ENCODE measurements at places on chromosomes 3 and 15.

DNA sequence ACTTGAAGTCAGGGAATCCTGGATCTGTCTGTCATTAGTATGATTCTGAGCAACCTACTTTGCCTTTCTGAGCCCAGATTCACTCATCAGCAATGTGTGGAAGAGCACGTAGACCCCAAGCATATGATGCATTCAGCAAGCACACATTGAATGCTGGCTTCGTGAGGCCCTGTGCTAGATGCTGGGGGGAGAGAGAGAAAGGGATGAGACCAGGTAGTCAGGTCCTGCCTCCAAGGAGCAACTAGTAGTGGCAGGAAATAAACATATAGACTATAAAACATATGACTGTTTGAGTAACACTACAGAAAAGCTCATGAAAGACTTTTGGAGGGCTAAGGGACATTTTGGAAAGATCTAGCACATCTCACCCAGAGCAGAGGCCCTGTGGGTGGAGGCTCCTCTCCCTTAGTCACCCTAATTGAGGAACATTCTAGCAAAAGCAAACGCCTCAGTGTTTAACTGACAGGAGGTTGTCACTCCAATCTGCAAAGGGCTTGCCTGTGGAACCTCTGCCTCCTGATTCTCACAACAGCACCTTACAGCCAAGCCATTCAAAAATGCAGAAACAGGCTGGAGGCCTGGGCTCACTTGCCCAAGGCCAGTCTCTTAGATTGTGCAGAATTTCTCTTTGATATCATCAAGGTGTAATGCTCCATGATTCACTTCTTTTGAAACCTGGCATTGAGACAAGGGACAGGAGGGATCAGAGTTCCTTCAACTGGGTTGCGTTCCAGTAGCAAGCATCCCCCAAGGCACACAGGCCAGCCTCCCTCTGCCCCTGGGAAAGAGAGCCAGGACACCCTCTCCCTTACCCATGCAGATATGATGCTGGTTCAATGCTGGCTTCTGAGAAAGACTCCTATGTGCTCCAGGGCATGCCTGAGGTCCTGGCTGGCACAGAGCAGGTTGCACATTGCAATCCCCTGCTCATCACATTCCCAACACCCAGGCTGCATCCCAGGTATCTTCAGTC lies 26.1 kb downstream of the STARD5 start:
- DNase-seq: peak; percentile 73

- no peak for DNase-seq
Observed at GRCh38 chr3:5531741-5532290, 344.3 kb downstream of the EDEM1 start.

- DNase-seq: peak; percentile 10
Observed at GRCh38 chr3:44555723-44556122, 730 bp downstream of the ZKSCAN7 start.

GRCh38 chr15:101579631-101580163 lies 72.5 kb downstream of the TM2D3 start:
- no peak for DNase-seq

DNA sequence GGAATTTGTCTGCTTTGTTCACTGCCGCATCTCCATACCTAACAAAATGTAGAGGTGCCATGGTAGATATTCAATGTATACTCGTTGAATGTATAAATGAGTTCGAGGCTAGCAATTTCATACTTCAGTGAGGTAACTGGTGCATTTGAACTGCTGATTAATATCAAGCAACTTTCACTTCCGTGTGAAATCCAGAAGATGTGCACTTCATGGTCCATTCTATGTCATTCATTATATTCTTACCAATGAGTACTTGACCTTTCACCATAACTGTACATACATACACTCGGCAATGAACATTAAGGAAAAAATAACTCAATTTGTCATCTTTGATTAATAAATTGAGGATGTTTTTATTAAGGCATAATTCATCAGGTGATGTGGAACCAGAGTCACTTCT lies 598.5 kb downstream of the ZNF385D start:
- DNase-seq: no peak

- no peak for DNase-seq
Observed at GRCh38 chr3:48474619-48475018, 28.1 kb downstream of the ATRIP start.

DNA sequence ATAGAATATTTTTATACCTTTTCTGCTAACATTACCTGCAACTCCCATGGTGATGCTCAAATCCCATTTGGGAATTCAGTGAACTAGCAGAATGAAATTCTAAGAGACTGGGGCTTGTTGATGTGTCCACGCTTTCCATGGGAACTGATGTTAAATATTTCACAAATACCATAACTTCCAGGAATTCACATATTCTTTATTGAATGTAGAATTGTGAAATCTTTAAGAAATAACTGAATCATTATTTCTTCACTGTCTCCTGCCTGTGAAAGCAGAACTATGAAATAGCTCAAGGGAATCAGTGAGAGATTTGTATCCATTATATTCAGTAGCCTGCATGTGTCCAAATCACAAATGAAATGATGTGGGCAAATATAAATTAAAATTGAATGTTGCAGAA lies 130.8 kb downstream of the SERPINI1 start:
- DNase-seq: no peak

DNA sequence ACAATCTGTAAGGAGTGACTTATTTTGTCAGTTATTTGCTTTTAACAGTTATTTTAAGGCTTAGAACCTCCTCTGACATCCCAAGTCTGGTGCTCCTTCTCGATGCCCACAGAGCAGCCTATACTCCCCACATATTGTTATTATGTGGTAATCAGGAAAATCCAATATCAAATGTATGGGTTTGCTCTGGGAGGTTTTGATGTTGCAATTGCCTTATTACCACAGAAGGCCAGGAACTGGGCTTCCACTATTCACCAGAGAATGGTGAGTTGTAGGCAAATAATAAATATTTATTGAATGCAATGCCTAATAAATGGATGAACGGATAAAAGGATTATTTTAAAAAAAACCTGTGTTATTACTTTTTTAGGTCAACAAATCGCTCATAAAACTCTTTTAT lies 12.2 kb downstream of the NEK10 start:
- DNase-seq: no peak

DNA sequence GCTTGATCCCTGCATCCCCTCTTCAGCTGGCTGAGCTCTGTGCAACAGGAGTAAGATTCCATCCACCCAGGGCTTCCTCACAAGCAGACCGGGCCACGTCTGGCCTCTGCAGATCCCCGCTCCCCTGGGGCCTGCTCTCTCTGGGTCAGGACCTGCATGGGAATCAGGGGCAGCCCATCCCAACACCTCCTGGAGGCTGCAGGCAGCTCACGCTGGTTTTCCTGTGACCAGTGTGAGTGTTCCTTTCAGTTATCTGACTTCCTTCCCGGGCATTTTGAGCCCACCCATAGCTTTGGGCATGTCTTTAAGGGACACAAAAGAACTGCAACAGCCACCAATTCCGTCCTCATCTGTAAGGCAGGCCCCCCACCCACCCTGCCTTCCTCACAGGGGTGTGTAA lies 16.3 kb downstream of the NUP210 start:
- no peak for DNase-seq

- no peak for DNase-seq
Observed at GRCh38 chr3:54536450-54536849, 391.4 kb downstream of the LRTM1 start.

DNA sequence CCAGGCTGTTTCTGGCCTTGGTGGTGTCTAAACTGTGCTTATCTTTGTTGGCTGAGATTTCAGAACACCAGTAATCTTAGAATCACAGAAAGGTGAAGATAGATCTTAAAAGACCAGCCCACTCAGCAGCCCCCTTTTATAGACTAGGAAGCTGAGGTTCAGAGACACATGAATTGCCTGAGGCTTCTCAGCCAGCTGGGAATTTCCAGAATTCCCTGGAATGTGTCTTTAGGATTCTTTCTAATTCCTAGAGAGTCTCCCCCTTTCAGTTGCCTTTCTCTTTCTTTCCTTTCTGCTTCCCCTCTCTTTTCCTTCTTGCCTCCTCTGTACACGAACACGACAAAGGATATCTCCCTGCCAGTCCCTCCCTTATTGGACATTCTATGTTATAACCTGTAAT lies 19.5 kb downstream of the ANKUB1 start:
- no peak for DNase-seq

DNA sequence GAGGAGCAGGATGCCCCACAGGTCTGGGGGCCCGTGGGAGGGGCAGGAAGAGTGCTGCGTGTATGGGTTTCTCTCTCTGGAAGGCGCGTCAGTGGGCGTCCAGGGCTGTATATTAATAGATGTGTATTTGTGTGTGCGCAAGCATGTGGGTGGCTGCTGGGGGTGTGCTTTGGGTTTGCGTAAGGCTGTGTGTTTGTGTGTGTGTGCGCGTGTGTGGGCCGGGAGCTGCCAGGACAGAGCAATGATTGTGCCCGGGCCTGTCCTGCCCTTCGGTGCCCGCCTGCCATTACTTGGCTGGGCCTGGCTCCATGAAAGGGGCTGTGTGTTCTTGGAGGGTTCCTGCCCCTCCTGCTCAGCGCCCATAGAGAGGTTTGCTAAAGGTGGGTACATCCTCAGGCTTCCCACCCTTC lies 16.3 kb downstream of the CSPG4 start:
- no peak for DNase-seq

DNA sequence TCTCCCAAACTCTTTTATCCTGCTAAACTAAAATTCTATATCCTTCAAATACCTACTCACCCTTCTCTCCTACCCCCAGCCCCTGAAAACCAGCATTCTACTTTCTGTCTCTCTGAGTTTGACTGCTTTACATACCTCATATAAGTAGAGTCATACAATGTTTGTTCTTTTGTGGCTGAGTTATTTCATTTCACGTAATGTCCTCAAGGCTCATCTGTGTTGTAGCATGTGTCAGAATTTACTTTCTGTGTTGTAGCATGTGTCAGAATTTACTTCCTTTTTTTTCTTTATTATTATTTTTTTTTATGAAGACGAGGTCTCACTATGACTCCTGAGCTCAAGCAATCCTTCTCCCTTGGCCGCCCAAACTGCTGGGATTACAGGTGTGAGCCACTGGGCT lies 20.1 kb downstream of the IFT122 start:
- DNase-seq: no peak

GRCh38 chr3:56976651-56977560 lies 83.6 kb upstream of the SPATA12 start:
- no peak for DNase-seq

- DNase-seq: no peak
Observed at GRCh38 chr3:45066109-45066801, 40.2 kb downstream of the CLEC3B start.

GRCh38 chr3:197353001-197353866 lies 54.8 kb upstream of the DLG1 start:
- no peak for DNase-seq

DNA sequence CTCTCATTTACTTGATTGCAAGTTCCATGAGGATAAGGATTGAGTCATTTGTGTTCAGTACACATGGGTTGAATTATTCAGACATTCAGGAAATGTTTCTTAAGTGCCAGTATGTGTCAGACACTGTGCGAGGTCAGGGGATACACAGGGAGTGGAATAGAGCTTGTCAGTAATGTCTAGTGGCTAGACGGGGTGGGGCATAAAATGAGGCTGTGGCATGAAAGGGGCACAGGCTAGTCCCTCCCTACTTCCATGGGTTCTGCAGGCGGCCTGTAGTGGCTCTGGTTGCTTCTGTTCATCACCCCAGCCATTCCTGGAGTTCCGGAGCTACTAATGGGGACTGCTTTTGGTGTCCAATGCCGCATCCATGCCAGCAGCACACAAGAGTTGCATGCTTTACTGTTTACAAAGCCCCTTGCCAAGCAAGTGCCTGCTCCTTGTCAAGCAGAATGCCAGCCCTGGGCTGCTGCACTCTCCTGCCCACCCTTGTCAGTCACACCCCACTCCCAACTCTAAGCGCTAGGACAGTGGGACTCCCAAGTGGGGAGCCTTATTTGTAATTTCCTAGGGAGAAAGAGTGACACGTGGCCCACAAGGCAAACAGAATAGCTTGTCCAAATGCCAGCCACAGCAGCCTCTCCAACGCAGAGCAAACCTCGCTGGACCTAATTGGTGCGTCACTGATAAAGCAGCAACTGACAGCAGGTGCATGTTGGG lies 70.8 kb downstream of the RAB11A start:
- no peak for DNase-seq

DNA sequence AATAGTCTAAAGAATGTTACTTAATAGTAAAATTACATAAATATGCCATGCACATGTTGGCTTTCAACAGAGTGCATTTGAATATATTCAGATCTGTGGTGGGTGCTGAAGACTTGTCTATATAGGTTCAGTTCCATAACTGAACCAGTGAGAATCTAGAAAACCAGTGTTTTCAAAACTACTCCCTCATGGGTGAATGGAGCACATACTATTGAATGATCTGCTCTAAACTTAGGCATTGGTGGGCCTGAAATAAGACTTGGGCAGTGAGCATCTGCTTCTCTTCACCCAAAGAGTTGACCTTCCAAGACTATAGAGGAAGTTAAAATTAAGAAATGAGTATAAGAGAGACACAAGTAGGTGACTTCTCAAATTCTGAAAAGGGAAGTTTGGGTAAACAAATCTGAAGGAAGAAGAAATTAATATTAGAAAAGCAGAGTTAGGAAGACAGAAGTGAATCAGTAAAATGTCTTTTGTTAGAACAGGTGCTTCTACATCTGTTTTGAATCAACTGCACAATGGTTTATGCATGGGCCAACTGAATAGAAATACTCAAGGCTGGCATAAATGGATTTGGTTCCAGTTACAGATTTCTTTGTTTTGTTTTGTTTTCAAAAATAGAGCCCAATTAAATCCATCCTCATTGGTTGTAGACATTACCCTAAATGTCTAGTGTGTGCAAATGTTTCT lies 19.3 kb downstream of the ALCAM start:
- no peak for DNase-seq

- DNase-seq: peak; percentile 37
Observed at GRCh38 chr15:64596701-64597476, 136.5 kb downstream of the ZNF609 start.

- no peak for DNase-seq
Observed at GRCh38 chr3:189363590-189364255, 192.0 kb downstream of the TPRG1 start.

DNA sequence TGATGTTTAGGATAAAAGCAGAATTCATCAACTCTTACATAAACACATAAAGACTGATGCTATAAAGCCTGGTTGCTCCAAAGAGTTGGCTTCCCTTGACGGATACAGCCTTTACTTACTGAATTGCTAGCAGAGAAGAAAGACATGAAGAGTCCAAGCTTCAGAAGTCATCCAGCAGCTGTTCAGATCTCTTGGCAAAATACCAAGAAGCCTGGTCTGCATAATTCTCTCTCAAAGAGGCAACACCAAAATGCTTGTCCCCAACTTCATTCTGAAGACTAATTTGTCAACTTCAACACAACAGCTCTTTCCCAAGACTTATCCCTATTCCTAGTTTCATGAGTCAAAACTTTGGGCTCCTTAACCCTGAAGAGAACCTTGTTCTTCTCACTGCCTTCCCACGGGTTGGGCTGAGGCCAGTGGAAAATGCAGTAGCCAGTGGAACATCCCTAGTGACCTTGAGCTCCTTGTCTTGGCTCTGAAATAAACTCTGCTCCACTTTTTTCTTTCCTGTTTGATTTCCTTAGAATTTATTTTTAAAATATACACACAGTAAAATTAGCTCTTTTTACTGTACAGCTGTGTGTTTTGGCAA lies 119.2 kb upstream of the THBS1 start:
- DNase-seq: no peak

DNA sequence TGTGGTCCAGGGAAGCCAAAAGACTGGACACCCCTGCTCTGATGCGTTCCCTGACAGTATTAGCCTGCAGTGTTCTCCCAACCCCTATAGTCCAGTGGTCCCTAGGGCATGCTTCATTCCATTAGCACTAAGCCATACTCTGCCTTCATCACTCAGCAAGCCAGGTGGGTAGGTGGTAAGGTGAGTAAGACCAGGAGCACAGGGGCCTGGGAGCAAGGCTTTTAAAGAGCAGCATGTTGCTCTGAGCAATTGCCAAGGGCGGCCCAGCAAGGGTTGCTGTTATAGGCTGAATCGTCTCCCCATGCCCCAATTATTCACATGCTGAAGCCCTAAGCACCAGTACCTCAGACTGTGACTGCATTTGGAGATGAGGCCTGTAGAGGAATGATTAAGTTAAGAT lies 11.0 kb downstream of the CXCR6 start:
- DNase-seq: no peak

Measured in activated CD4-positive, alpha-beta T cell treated with anti-CD3 and anti-CD28 coated beads for 36 hours (primary cell).